Heart right ventricle (tissue), 16 donors: ENCODE measurements at places on chromosomes 3 and 15. TPM values are rescaled to one million over a fixed set of nuclear protein-coding genes. Genes with fewer than 3 reads are reported as not detected.
A peak's percentile ranks its signal among the peaks of the same experiment; 100 is the strongest.

PLS1 gene
- 1.2 TPM for total RNA-seq

ATP13A4 gene
- total RNA-seq = 0.30 TPM

IL16 gene
- total RNA-seq = 3.8 TPM

DNA sequence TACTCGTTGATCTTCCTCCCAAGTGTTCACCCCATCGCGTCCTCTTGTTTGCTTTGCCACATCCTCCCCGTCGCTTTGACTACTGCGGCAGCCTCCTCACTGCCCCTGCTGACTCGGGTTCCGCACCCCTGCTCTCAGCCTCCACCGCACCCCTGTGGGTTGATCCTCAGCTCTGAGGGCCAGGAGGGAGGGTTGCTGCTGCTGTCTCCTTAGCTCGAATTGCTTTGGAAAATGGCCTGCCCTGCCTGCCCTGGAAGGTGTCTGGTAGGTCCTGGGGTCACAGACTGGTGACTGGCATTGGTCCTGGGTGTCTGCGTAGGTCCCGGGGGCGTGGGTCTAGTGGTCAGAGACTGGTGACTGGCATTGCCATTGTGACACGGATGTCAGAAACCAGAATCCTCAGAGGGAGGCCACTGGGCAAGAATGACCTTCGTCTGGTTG is 9.4 kb downstream of the MUC4 start:
- H3K27ac ChIP-seq = no peak overlapping the region
- H3K4me1 ChIP-seq = peaks cover 10% of the 10 kb centered on the region
- no peak for DNase-seq
- H3K27me3 ChIP-seq = peaks cover 34% of the 10 kb centered on the region

GRCh38 chr3:82610236-82610635 is 848.8 kb upstream of the GBE1 start:
- no peak overlapping the region for H3K27ac ChIP-seq
- H3K27me3 ChIP-seq = no peaks in the 10 kb centered on the region
- no peak overlapping the region for H3K4me3 ChIP-seq
- H3K36me3 ChIP-seq = no peaks in the 10 kb centered on the region

DNA sequence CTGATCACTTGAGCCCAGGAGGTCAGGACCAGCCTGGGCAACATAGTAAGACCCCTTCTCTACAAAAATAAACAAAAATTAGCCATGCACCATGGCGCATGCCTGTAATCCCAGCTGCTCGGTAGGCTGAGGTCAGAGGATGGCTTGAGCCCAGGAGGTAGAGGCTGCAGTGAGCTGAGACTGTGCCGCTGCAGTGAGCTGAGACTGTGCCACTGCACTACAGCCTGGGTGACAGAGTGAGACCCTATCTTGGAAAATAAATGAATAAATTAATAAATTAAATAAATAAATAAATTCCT is 10.8 kb downstream of the SHISA5 start:
- no peaks in the 10 kb centered on the region for H3K4me1 ChIP-seq
- no peak for DNase-seq
- no peak overlapping the region for H3K27ac ChIP-seq

DNA sequence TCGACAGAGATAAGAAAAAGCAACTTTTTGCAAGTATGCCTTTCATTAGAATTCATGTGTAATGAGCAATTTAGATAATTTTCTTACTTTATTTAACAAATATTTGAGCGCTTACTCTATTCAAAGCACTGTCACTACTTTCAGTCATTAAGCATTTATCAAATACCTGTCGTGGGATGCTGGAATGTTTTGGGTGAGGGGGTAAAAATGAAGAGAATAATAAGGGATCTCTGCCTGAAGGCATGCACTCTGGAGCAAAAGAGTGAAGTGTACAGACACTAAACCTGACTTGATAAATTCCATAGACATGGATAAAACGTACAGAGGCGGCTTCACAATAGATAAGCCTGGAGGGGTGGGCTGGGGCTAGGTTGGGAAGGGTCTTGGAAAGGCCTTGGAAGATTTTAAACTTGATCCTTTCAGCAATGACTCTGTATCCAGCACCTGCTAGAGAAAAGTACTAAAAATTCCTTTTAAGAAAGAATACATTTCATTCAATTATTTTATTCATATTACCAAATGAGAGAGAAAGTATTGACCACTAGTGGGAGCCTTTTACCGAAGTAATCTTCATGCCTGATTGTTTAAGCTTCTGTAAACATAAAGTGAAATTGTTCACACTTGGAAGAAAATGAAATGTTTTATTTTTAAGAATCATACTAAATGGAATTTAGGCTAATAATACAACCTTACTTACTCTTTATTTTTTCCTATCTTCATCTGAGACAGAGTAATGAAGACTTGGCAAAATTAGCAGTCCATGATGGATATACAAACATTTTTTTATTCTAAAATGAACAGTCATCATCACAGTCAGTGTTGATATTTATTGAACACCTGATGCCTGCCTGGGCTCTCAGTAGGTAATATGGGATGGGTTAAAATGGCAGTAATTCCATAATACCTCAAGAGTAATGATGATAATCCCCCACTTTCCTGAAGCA is 113.2 kb downstream of the PPP2R3A start:
- H3K27ac ChIP-seq = no peak overlapping the region
- no peaks in the 10 kb centered on the region for H3K27me3 ChIP-seq

- no peaks in the 10 kb centered on the region for H3K36me3 ChIP-seq
- no peaks in the 10 kb centered on the region for H3K27me3 ChIP-seq
- no peak overlapping the region for H3K27ac ChIP-seq
- H3K4me1 ChIP-seq = peaks cover 34% of the 10 kb centered on the region
- no peak overlapping the region for H3K4me3 ChIP-seq
- peak; percentile 37 for DNase-seq
Measured at GRCh38 chr15:67024314-67024997, 40.9 kb upstream of the SMAD3 start.

- H3K4me3 ChIP-seq = no peak overlapping the region
- no peak overlapping the region for H3K27ac ChIP-seq
- DNase-seq = no peak
- H3K36me3 ChIP-seq = no peaks in the 10 kb centered on the region
- no peaks in the 10 kb centered on the region for H3K27me3 ChIP-seq
Measured at GRCh38 chr3:89238846-89239245, 131.4 kb downstream of the EPHA3 start.

DNA sequence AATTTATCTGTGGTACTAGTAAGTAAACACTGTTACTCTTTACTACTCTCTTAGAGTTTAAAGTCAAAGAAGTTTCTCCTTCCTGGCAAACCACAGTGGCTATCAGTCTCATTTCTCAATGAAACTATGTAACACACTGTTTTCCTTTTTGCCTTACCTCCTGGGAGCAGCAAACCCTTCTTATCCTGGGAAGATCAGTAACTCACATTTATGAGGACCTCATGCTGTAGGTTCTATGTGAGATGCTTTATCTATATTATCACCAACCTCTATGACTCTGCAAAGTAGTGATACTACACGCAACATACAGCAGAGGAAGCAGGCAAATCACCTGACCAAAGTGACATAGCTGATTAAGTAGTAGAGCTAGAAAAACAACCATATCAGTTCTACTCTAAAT is 35.3 kb downstream of the PBRM1 start:
- H3K27me3 ChIP-seq = no peaks in the 10 kb centered on the region
- no peaks in the 10 kb centered on the region for H3K4me1 ChIP-seq
- peaks cover 57% of the 10 kb centered on the region for H3K36me3 ChIP-seq
- H3K27ac ChIP-seq = no peak overlapping the region
- H3K4me3 ChIP-seq = no peak overlapping the region

GRCh38 chr3:186843039-186843432 is 526 bp downstream of the ADIPOQ start:
- H3K36me3 ChIP-seq = no peaks in the 10 kb centered on the region
- no peaks in the 10 kb centered on the region for H3K27me3 ChIP-seq
- no peak overlapping the region for H3K27ac ChIP-seq
- H3K4me3 ChIP-seq = no peak overlapping the region
- H3K4me1 ChIP-seq = no peaks in the 10 kb centered on the region

GRCh38 chr3:138646008-138646407 is 37.4 kb downstream of the FAIM start:
- H3K27ac ChIP-seq = no peak overlapping the region
- no peaks in the 10 kb centered on the region for H3K4me1 ChIP-seq
- no peak for DNase-seq
- H3K4me3 ChIP-seq = no peak overlapping the region
- no peaks in the 10 kb centered on the region for H3K27me3 ChIP-seq
- H3K36me3 ChIP-seq = no peaks in the 10 kb centered on the region

GRCh38 chr15:27865323-27865922 is 233.7 kb downstream of the OCA2 start:
- no peaks in the 10 kb centered on the region for H3K36me3 ChIP-seq
- H3K27ac ChIP-seq = no peak overlapping the region
- DNase-seq = no peak

DNA sequence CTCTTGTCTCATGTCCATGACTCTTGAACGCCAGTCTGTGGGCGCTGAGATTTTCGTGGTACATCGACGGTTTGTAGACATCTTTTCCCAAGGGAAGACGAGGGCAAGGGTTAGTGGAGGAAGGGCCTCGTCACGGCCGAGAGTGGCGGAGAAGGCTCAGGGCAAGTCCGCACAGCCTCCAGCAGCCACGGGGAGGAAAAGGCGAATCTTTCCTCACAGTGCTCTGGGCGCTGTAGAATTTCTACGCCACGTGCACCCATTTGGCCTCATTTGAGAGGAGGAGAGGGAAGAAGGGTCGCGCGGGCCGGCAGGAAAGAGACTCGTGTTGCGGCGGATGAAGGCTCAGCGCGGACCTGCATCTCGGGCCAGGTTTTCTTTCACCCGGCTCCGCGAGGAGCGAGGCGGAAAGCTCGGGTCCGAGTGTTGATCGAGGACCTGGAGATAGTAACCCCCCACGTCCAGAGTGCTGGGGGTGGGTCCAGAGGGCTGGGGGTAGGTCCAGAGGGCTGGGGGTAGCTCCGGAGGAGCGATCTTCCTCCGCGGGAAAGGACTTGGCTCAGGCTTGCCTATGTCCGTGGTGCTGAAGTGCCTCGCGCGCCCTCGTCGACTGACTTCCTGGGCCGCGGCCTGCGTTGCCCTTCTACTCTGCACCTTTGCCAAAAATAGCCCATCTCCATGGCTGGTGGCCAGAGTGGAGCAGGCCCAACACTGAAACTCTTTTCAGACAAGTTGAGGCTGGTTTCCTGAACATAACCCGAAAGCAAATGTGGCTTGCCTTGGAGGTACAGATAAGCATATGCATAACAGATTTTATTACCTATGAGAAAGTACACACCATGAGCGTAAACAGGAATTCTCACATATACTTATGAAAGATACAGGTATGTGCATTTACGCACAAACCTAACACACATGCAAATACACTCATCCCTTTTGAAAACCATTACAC is 1.1 kb downstream of the SLC35G2 start:
- H3K27ac ChIP-seq = peak overlapping the region; percentile 87
- peaks cover 32% of the 10 kb centered on the region for H3K4me1 ChIP-seq
- H3K36me3 ChIP-seq = no peaks in the 10 kb centered on the region
- H3K27me3 ChIP-seq = peaks cover 43% of the 10 kb centered on the region
- DNase-seq = peak; percentile 32
- H3K4me3 ChIP-seq = peak overlapping the region; percentile 61
